ENCODE measurements at places on chromosomes 3 and 15.

DNA sequence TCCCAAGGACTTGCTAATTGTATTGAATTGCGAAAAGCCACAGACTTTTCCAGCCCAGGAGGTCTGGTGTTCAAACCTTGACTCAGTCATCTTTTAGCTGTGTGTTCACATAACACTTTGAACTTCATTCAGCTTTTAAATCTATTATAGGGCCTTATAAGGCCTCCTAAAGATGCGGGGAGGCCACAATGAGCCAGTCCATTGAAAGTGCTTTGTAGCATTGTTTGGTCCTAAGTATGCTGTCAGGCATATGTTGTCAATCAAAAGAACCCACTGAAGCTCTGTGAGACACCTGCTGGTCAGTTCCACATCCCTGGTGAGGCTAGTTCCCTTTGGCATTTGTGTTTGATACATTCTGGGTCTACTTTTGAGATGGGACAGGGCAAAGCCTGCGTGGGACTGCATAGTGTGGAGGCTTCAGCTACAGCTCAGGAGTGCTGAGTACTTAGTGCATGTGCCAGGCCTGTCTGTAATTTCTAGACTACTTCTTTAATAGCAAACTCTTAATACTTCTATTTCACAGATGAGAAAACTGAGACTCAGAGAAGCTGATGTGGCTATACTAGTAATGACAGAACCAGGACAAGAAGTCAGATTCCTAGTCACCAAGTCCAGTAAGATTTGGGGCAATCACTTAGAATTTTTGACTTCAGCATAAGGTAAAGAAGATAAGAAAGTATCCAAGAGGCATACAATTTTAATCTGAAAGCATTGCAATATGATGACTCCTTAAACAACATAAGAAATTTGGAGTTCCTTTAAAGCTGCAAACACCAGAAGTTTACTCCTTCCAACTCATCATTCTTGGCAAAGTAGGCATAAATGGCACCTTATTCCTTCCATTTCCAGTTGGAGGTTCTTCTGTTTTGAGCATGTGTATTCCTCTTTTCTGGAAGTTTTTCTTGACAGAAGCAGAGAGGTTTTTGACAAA is 213.0 kb downstream of the PDCD6IP start:
- no peaks in the 10 kb centered on the region for H3K36me3 ChIP-seq
- H3K27me3 ChIP-seq, result no peaks in the 10 kb centered on the region
- no peaks in the 10 kb centered on the region for H3K4me1 ChIP-seq
- no peak overlapping the region for H3K4me3 ChIP-seq
- no peak for DNase-seq

DNA sequence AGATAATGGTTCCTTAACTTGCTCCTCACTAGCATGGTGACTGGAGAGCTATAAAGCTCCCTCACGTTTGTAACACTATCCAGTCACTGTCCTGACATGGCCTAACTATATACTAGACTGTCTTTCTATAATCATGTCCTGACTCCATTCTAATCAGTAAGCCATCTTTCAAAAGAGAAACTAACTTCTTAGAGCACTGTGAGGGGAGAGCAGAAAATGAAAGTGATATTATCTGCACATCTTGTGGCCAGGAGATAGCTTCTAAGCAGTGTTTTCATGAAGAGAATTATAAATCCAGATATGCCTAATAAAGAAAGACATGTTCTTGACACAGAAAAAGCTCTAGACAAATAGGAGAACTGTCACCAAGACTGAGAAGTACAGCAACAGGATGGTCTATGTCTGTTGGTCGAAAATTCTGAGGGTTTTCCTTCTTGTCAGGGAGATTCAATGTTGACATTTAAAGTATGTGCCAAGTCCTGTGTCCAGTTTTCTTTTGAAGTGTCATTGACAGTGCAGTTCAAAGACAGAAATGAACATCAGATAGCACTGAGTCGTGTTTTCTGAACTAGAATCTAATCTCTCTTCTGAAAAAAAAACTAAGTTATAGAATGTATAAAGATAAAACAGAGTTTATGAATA is 230.6 kb upstream of the PEX5L start:
- DNase-seq, result no peak
- no peaks in the 10 kb centered on the region for H3K4me1 ChIP-seq
- no peak overlapping the region for H3K4me3 ChIP-seq

DNA sequence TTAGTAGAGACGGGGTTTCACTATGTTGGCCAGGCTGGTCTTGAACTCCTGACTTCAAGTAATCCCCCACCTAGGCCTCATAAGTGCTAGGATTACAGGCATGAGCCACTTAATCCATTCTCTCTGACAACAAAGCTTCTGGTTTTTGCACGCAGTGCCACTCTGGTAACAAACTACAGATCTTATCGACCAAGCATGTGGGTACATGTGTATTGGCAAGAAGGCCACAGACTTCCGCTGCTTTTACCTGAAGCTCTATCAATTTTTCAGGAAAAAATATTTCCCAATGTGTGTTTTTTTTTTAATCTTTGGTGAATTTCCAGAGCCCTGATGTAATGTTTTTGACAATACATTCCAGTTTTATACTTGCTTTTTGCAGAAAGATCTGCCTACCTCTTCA is 182.5 kb downstream of the PCCB start:
- H3K27me3 ChIP-seq, result no peaks in the 10 kb centered on the region
- no peak for DNase-seq
- peaks cover 5% of the 10 kb centered on the region for H3K36me3 ChIP-seq
- H3K27ac ChIP-seq, result no peak overlapping the region

DNA sequence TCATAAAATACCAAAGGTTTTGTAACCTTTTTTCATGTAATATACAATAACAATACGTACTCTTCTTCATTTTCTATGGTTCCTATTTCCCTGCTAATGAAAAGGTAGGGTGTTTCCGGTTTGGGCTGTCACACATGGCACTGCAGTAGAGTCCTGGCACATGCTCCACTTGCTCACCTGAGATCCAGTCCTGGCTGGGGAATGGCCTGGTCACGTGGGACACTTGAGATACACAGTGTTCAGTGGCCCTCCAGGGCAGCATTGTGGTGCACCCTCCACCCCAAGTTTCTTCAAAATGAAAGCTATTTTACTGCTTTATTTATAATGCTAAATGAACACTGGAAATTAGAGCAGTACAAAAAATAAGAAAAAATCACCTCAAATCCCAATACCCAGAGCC is 23.2 kb downstream of the MRPS25 start:
- DNase-seq, result no peak
- H3K27me3 ChIP-seq, result no peaks in the 10 kb centered on the region
- no peak overlapping the region for H3K4me3 ChIP-seq

DNA sequence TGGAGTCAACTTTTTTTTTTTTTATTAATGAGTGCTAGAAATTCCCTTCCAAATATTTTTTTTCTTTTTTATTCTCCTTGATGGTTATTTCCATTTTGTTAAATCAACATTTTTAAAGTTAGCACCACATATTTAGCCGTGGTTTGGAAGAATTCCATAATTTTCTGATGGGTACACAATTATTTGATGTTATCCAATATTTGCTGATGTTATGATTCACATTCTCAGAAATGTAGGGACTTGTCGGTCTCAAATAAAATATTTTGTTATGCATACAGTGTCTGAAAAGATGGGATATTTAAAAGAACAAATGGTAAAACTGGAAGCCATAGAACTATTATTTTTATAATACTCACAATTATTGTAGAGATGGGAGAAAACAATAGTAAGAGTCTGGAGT is 911.5 kb upstream of the GBE1 start:
- no peak overlapping the region for H3K27ac ChIP-seq
- H3K4me3 ChIP-seq, result no peak overlapping the region
- no peaks in the 10 kb centered on the region for H3K36me3 ChIP-seq

DNA sequence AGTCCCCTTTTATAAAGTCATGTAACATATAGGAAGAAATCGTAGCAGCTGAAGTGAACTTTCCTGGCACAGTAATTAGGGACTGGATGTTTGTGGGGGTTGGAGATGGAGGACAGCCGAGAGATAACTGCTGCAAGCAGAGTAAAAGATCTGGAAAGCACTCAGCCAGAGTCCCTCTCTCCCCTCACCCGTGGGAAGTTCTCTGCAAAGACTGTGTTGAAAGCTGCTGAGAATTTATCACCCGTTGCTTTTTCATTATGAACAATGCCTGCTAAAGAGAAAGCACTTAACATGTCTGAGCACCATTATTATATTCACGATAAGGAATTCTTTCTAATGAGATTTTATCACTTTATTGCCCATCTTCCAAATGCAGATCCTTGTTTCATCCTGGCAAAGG is 248.8 kb downstream of the SHOX2 start:
- no peaks in the 10 kb centered on the region for H3K36me3 ChIP-seq
- H3K27me3 ChIP-seq, result no peaks in the 10 kb centered on the region
- H3K27ac ChIP-seq, result no peak overlapping the region
- no peak overlapping the region for H3K4me3 ChIP-seq
- H3K4me1 ChIP-seq, result no peaks in the 10 kb centered on the region
